ENCODE measurements at places on chromosomes 7 and 10. TPM values are rescaled to one million over a fixed set of nuclear protein-coding genes. Genes with fewer than 3 reads are reported as not detected.
A peak's percentile ranks its signal among the peaks of the same experiment; 100 is the strongest.

The H2AZ2 gene
- total RNA-seq: 97.5 TPM

The INTS1 gene
- 67.3 TPM for total RNA-seq

DNA sequence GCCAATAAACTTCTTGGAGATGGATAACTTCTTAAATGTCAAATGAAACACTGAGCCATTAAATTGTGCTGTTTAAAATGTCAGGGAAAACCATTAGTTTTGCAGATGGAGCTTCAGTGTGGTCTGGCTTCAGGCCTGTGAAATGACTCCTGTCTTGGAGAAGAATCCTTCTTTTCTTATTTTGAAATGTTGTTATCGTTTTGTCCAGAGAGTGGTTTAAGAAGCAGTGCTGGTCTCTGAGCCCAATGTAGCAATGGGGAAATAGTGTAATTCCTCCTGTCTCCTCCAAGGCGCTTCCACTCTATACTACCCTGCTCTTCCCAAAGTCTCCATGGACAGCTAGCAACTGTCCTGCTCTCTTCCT lies 177.6 kb downstream of the REEP3 start:
- DNase-seq: no peak

DNA sequence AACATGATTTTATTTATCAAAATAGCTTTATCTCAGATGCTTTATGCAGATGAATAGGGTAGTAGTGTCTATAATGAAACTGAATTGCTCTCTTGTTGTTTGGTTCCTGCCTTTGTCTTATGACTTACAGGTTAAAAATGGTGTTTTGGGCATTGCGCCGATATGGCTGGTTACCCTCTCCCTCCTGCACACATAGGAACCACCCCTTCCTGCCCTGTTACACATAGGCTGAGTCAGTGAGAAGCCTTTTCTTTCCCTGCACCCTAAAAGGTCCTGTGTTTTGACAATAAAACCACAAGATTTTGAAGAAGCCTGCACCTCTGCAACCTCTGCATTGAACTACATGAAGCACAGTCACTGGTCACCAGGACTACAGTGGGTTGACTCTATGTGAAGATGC lies 655.8 kb upstream of the ANKRD30A start:
- DNase-seq: no peak

DNA sequence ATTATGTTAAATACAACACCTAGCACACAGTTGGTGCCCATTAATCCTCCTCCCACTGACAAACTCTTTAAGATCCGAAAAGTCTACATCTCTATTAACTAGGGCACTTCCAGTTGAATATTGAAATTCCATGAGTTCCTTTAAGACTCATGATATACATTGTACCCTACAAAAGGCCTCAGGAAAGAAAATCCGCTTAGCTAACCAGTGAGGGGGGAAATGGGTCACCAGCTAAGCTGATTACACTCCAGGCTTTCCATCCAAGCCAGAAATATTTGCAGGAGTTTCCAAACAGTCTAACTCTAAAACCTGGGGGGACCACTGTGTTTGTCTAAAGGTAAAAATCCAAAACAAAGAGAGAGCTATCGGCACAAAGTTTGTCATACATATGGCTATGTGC lies 1.3 kb upstream of the LRIT2 start:
- no peak for DNase-seq

- no peak for DNase-seq
These were observed 632.1 kb upstream of the KCND2 start for GRCh38 chr7:119640861-119641260.

- no peak for DNase-seq
These were observed 669.3 kb upstream of the MBL2 start for GRCh38 chr10:53441843-53442242.

GRCh38 chr10:75238182-75239095 lies 2.7 kb upstream of the COMTD1 start:
- no peak for DNase-seq

GRCh38 chr7:70597066-70597465 lies 534.9 kb upstream of the GALNT17 start:
- no peak for DNase-seq

DNA sequence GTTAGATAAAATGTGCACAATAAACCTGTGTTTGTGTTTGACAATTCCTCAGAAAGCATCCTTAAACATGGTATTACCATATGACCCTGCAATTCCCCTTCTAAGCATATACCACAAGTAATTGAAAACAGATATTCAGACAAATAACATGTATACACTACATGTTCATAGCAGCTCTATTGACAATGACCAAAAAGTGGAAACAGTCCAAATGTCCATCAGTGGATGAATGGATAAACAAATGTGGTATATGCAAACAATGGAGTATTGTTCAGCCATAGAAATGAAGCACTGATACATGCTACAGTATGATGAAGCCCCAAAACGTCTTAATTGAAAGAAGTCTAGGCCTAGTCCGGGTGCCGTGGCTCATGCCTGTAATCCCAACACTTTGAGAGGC lies 280.1 kb downstream of the OTUD1 start:
- no peak for DNase-seq

- DNase-seq: no peak
These were observed 164.1 kb downstream of the EBF3 start for GRCh38 chr10:129799942-129800341.

GRCh38 chr7:142908921-142909890 lies 23.7 kb upstream of the TRPV6 start:
- DNase-seq: peak; percentile 82

Data from vagina (tissue), 2 donors.